ENCODE measurements at places on chromosomes 6 and 20.

- DNase-seq, result no peak
Observed at GRCh38 chr6:39906318-39906761, 27.9 kb downstream of the MOCS1 start.

GRCh38 chr6:112225691-112226090 is 28.7 kb downstream of the LAMA4 start:
- no peak for DNase-seq

DNA sequence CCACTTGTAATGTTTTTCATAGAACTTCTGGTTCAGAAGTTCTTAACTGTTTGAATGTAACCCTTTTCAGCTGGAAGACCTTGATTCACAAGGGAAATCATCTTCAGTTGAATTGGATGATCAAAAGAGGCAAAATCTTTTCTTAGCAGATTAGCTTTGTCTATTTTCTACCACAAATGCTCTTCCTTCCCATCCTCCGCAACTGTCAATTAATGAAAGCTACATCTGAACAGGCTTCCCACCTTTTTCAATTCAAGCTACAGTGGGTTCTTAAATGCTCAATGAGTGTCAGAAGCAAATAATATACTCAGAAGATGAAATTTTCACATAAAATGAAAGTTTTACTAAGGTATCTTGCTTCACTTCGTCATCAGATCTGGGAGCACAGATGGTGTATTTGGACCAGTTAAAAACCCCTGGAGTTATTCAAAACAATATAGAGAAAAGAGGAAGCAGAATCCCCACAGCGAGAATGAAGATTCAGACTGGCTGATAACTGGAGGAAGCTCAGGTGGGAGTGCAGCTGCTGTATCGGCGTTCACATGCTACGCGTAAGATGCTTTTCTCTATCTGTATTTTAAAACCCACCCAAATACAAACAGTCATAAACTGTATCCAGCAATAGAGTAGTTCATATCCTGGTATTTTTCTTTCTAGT is 19.4 kb downstream of the QRSL1 start:
- no peak for DNase-seq

DNA sequence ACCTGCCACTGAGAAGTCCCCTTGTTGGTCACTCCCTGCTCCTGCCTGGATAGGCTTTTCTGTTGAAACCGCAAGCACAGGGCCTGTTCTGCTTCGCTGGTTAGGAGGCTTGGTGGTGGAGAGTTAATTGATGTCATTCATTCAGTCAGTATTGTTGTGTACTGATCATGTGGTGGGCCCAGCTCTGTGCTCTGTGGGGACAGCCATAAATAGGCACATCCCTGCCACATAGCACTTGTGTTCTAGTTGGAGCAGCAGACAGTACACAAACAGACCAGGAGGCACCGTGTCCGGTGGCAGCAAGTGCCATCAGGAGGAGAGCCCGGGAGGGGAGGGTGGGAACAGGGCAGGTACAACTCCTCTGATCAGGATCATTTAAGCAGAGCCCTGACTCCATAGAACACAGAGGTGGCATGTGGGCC is 155.2 kb upstream of the INSM1 start:
- DNase-seq, result no peak

- no peak for DNase-seq
Observed at GRCh38 chr20:5770987-5771318, 20.8 kb downstream of the SHLD1 start.

DNA sequence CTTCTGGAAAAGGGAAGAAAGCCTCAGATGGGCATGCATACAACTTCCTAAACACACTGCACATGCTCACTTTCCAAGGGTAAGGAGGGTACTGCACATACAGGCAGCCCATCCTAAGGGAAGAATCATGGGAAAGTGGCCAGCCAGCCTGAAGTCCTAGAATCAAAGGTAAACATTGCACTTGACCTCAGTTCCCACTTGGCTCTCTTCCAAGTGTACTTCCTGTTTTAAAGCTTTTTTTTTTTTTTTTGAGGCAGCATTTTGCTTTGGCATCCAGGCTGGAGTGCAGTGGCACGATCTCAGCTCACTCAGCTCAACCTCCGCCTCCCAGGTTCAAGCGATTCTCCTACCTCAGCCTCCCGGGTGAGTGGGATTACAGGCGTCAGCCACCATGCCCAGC is 225.3 kb upstream of the EPHA7 start:
- DNase-seq, result no peak

DNA sequence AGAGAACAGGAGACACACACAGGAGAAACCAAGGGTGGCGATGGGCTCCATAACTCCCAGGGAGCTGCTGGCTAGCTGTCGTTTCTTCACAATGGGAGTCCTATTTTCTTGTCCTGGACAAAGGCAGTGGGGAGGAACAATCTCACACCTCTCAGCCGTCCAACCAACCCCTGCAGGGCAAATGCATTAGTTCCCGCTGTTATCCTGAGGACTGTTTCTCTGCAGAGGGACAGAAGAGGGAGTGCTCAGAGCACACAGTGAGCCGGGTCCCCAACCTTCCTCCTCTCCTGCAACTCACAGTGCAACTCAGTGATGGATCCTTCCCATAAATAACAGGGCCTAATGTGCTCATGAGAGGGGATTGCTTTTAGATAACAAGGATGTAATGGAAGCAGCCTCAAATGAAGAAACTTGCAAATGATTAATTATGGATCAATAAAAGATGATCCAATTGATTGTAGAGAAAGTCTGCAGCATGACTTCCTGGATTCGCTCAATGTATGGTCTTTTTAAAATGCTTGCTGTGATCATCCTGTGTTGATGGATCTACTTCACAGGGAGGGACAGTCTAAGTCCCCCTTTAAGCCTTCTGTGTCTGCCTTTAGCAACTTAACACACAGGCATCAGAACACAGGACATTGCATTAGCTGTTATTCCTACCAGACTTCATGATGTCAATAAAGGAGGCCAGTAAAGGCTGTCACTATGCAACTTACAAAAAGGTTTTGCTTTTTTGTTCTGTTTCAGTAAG is 453.4 kb upstream of the AGPAT4 start:
- no peak for DNase-seq

- no peak for DNase-seq
Observed at GRCh38 chr6:39561536-39562266, 163.5 kb downstream of the KIF6 start.

- DNase-seq, result no peak
Observed at GRCh38 chr6:33481192-33481591, 26.8 kb downstream of the ZBTB9 start.

- DNase-seq, result no peak
Observed at GRCh38 chr6:44856479-44856878, 469.0 kb downstream of the CDC5L start.

GRCh38 chr20:52340036-52340634 is 148.6 kb upstream of the ZFP64 start:
- DNase-seq, result no peak
